ENCODE measurements at places on chromosomes 3 and 15.

DNA sequence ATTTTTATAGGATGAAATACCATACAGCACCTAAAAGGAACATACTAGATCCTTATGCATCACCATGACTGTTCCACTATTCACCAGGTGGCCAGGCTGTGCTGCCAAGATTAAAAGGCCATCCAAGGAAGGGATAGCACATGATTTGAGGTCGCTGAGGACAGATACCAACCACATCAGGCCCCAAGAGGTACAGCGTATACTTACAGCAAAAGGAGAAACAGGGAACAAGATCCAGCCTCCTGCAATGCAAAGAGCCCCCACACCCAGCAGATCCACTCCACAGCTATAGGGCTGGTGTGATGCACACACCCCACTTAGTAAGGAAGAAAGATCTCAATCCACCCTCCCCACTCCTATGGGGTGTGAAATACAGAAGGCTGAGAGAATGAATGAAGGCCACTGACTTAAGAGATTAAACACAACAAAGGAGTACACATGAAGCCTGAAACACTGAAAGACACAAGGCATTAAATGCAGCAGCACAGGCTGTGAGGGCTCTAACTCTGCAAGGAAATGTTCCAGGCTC is 32.0 kb upstream of the ZNF445 start:
- DNase-seq = no peak

GRCh38 chr3:44988073-44988472 is 12.0 kb downstream of the EXOSC7 start:
- no peak for DNase-seq

DNA sequence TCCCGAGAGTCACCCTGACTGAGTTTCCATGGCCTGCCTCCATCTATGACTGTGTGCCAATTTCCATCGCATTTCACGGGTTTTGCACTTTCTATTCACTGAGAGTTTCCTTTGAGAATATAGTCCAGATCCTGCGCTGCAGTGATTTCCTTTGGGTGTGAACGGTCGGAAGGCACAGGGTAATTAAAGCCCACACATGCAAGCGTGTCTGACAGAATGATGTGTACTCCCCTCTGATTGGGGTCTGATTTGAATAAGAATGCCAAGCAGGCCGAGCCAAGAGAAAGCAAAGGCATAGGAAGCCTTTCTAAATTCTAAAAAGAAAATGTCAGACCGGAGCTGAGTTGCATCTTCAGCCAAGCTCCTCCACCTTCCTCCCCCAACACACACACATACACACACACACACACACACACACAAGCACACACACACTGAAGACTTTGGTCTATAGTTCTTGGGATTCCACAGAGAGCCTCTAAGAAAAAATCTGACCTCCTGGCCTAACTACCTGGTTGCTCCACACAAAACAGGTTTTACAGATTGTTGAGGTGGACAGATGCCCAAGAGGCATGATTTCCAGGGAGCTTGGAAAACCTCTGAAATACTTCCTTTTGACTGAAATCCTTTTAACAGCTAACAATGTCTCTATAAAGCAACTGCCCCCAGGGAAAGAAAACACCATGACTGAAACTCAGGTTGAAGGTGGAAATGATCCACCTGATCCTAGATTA is 59.7 kb upstream of the LRRN1 start:
- DNase-seq = no peak

GRCh38 chr15:69625328-69625727 is 172.7 kb downstream of the RPLP1 start:
- DNase-seq = no peak

- DNase-seq = peak; percentile 61
Observed at GRCh38 chr3:141413391-141413790, 45.1 kb downstream of the ZBTB38 start.

Measured in T-helper 2 cell (primary cell).